ENCODE measurements at places on chromosomes 7 and 10. TPM values are rescaled to one million over a fixed set of nuclear protein-coding genes. Genes with fewer than 3 reads are reported as not detected.

Gene MYOF
- 10.5 TPM for total RNA-seq

Gene PHKG1
- 3.8 TPM for total RNA-seq

DNA sequence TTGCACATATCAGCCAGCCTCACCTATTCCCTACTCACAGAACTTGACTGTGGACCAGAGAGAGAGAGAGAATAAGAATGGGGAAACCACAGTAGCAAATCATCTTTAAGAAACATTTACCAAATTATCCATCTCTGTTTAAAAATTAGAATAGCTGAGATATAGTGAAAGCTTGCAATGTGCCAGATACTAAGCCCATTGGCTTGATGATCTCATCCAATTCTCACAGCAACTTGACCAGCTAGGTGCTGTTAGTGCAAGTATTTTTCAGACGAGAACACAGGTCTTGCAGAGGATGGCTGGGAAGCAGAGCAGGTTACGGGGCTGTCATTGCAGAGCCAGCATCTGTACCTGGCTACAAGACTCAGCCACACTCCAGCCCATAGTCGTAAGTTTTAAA, 50.9 kb downstream of the KLF6 start:
- no peak for DNase-seq
- peaks cover 2% of the 10 kb centered on the region for H3K4me1 ChIP-seq
- H3K27me3 ChIP-seq = no peaks in the 10 kb centered on the region
- no peaks in the 10 kb centered on the region for H3K36me3 ChIP-seq

Gene GALNT17
- not detected for total RNA-seq

Gene AIMP2
- total RNA-seq = 32.2 TPM

DNA sequence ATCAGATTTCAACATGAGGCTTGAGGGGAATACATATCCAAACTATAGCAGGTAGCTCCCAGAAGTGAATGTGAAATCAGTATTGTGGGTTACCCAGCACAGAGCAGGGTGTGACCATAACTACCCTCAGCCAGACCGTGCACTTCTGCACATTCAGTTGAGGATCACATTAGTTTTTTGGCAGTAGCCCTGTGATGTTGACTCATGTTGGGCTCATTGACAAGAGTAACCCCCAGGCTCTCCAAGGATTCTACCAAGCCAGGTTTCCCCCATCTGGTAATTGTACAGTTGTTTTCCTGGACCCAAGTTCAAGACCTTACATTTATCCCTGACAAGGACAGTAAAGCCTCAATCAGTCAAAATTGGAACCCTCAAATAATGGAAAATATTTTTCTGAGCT, 11.7 kb upstream of the CPA4 start:
- no peak overlapping the region for H3K4me3 ChIP-seq
- H3K27ac ChIP-seq = no peak overlapping the region
- no peaks in the 10 kb centered on the region for H3K36me3 ChIP-seq
- DNase-seq = no peak
- peaks cover 18% of the 10 kb centered on the region for H3K4me1 ChIP-seq

DNA sequence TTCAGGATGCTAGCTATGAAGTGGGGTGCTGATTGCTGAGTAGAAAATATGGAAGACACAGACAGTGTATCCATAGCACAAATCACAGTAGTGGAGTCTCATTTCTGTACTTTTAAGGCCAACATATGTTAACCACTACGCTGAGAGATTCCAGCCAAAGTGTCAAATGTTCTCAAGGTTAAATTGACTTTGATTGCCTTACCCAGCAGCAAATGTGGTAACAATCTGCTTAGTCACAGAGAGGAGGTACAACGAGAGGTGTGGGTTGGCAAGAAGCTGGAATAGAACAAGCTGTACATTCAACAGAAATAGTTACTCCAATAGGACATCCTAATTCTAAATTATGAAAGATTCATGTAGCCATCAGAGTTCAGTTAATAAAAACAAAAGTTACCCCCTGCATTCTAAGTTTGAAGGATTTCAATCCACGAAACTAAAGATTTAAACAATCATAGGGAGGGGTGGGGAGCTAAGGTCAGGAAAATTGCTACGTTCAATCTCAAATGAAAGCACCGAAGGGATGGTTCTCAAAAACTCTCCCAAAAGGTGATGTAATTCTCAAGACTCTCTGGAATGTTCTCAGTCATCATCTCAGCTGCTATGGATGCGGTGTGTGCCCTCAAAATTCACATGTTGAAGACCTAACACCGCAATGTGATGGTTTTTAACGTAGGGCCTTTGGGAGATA, 137.0 kb downstream of the ETV1 start:
- no peak overlapping the region for H3K4me3 ChIP-seq
- peaks cover 6% of the 10 kb centered on the region for H3K4me1 ChIP-seq
- H3K27me3 ChIP-seq = no peaks in the 10 kb centered on the region
- no peak for DNase-seq
- H3K27ac ChIP-seq = no peak overlapping the region
